ENCODE measurements at places on chromosomes 7 and 10. TPM values are rescaled to one million over a fixed set of nuclear protein-coding genes. Genes with fewer than 3 reads are reported as not detected.
A peak's percentile ranks its signal among the peaks of the same experiment; 100 is the strongest.

Gene SPDYE1
- total RNA-seq, result not detected

Gene PTN
- not detected for total RNA-seq

Gene EN2
- not detected for total RNA-seq

DNA sequence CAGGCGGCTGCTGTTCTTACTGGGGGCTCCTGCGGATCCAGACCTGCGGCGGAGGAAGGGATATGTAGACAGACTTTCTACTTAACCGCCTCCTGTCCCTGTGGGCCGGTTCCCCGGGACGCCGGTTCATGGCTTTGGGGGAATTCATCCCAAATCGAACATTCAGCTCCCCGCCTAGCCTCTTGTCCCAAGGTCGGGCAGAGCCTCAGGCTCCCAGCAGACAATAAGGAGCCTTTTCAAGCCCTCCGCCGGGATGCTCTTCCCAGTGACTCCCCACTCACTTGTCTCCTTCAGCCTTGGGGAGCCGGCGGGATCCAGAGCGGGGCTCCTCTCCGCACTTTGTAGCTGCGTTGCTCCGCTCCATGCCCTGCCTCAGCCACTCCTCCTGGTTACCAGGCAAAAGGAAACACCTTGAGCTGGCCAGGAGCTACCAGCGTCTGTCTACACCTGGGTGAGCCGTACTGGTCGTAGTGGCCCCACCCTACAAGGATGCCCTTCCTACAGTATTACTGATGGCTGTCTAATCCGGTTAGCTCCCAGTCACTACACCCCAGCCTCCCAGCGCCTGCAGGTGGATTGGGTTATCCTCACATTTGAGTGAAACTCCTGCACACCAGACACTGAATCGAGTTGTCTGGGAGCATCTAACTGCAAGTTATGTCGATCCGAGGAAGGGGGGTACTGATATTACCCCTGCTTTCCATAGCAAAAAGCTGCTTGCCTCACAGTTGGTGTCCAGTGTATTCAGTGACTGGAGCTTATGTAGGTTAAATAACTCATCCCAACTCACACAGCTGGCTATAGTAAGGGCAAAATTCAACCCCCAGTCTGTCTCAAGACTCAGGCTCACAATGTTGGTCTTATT lies at the start of gene C10orf95:
TSS of gene C10orf95 (minus strand) at position 439 of the 865 bp plus-strand sequence. CDS start 450 bp downstream, outside the sequence.
- no peak for DNase-seq

GRCh38 chr10:113679463-113680189 lies at the start of gene CASP7:
Gene CASP7, plus strand, starts transcription at chr10:113679912. Its CDS starts 17,582 bp downstream, at chr10:113697494.
- peak; percentile 68 for DNase-seq

GRCh38 chr10:132447446-132448247 lies 50.6 kb downstream of the PWWP2B start:
- DNase-seq, result peak; percentile 71

- DNase-seq, result no peak
Observed at GRCh38 chr10:91896212-91896756, 13.0 kb downstream of the FGFBP3 start.

DNA sequence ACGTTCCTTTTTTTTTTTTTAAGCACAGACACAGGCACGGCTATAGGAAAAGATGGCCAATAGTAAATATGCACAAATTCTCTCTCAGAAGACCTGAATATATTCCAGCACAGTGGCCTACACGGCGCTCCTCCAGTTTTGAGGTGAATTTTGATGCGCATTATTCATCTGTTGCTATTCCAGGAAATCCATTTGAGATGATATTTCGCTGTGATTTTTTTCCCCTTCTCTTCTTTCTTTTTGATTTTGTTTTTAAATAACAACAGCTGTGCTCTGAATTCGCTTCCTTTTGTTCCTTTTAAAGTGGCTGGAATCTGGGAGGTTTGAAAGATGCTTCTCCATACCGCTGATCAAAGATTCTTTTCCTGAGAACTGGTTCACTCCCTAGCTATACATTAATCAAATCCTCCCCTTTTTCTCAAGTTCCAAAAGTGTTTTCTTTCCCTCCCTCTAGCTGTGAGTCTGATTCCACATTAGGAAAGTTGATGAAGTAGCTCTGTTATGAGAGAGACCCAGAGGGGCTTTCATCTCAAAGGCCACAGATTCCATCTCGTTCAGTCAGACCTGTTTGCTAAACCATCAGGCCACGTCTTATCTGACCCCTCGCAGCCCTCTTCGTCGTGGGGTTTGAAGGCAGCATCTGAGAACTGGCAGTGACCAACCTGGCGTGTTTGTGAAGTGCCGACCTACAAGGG lies 602.7 kb upstream of the NRP1 start:
- DNase-seq, result no peak

- DNase-seq, result no peak
Observed at GRCh38 chr10:28637346-28637745, 40.0 kb upstream of the BAMBI start.

DNA sequence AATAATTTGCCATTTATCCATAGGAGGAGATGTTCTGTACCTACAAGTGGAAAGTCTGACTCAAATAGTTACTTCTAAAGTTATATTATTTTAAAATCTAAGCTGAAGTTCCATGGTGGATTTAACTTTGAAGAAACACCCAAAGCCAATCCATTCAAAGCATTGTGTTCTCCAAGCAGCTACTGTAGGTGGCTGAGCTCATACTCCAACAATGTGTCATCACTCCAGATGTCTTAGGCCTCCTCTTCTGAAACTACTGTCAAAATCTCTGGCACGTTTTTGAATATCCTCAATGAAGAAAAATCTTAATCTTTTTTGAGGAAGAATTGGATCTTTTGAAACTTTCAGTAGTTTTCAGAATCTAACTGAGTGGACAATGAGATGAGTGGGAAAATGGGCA lies 169.1 kb downstream of the PTEN start:
- DNase-seq, result no peak

DNA sequence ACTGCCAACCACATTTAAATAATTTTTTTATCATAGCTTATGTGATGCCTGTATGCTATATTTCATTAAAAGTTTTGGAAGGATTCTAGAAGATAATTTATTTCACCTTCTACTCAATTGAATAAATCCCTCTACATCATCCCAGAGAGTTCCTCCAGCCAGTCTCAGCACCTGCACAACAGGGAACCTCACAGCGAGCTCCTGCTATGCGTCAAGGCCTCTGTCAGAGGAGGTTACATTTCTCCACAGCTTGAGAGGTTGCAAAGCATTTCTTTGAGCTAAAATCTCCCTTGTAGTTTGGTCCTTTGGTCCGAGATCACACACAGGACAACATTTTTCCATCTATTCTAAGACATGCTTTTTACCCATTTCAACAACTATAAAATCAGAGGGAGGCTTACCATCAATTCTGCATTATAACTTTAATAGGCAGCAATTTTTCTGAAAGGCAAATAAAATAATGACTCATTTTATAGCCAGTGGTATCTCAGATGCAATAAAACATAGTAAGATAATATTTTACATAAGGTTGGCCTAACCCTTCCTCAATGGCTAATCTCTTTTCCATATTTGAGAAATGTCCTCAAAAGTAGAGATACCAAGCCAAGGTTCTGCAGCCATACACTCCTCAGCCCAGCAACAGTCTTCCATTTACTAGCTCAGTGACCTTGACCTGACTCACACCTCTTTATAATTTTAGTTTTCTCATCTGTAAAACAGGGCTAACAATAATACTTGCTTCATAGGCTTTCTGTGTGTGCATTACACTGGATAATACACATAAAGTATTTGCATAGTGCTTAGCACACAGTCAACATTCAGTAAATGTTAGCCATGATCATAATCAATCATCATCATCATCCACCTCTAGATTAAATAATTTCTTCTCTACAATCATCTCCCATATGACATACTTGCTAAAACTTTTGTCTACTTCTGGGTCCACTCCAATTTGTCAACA lies 68.8 kb downstream of the DOCK4 start:
- no peak for DNase-seq

- DNase-seq, result peak; percentile 11
Observed at GRCh38 chr10:89946106-89946505, 244.7 kb downstream of the KIF20B start.
